ENCODE measurements at places on chromosomes 11 and 22.

- no peak for DNase-seq
Measured at GRCh38 chr11:2794968-2795322, 90.6 kb downstream of the CDKN1C start.

GRCh38 chr22:29744902-29745301 lies 21.9 kb downstream of the ZMAT5 start:
- DNase-seq = peak; percentile 62

DNA sequence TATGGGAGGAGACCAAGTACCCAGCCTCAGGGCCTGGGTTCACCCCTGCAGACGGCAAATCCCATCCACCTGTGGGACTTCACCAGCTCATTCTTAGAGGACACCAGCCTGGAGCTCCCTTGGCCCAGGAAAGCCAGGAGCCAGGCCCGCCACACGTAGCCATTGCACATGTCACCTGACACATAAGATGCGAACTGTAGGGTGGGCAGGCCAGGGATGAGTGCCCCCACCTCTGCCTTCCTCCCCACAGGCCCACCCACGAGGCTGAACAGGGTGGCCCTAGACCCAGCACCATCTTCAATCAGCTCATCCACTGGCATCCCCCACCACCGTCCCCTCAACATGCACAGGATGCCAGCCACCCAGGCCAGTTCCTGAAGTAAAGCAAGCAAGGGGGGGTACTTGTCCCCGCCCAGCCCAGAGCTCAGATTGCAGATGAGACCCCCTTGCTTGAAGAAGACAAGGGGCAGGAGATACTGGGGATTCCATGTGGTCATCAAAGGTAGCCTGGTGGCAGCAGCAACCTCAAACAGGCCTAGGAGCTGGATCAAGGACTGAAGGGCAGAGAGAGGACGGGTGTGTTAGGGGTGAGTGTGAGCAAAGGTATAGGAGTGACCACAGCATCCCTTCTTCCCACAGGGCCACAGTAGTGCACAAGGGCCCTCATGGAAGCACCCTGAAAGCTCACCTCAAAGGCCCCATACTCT lies 45.6 kb downstream of the IGLL5 start:
- DNase-seq = no peak

GRCh38 chr22:23501261-23501619 lies 78.8 kb downstream of the IGLL1 start:
- DNase-seq = no peak

GRCh38 chr11:124176925-124177715 lies 6.0 kb upstream of the OR10D3 start:
- no peak for DNase-seq

GRCh38 chr11:66969584-66970225 lies 5.4 kb upstream of the C11orf86 start:
- DNase-seq = no peak

Data from NCI-H2029 treated with DMSO at 0.1 percent for 48 hours (cell line).